Heart left ventricle (tissue), 16 donors: ENCODE measurements at places on chromosomes 7 and 10. TPM values are rescaled to one million over a fixed set of nuclear protein-coding genes. Genes with fewer than 3 reads are reported as not detected.
A peak's percentile ranks its signal among the peaks of the same experiment; 100 is the strongest.

NPY4R2 gene
- not detected for polyA plus RNA-seq

GRCh38 chr7:114956702-114957101 is 34.8 kb downstream of the MDFIC start:
- no peak for DNase-seq

CPA4 gene
- polyA plus RNA-seq: not detected

GRCh38 chr10:71238626-71239025 is 26.3 kb downstream of the UNC5B start:
- no peak for DNase-seq

DNA sequence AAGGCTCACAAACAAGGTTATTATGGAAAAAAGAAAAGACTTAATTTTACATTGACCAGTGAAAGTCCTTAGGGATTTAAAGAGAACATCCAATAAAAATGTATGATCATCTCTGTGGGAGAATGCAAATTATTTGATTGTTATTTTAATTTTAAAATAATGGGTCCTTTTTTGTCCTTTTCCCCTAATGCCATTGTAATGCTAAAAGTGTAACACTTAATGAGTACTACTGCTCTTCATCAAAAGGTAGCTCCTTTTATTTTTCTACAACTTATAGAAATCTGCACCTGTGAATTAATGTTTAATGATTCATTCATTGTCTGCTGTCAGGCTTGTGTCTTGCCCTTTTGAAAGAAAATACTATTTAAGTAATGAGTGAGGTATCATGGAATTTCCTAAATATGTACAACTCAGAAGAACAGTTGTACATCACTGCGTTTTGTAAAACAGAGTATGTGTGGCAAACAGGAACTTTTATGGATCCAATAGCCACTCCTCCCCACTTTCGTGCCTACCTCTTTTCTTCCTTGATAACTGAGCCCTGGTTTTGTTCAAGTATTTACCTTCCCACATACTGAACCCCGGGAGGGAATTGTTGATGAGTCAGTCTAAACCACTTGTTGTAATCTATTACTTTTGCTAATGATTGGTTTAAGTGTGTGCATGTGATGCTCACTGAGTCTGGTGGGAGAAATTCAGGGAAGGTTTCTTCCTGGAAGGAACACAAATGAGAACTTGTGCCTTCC is 19.9 kb upstream of the TRUB1 start:
- no peak for DNase-seq

GRCh38 chr10:77027141-77027540 is 610.5 kb downstream of the KCNMA1 start:
- DNase-seq: no peak

MEST gene
- 2.3 TPM for polyA plus RNA-seq

GRCh38 chr10:50561266-50561665 is 62.5 kb downstream of the SGMS1 start:
- DNase-seq: no peak

RPEL1 gene
- polyA plus RNA-seq: not detected

DNA sequence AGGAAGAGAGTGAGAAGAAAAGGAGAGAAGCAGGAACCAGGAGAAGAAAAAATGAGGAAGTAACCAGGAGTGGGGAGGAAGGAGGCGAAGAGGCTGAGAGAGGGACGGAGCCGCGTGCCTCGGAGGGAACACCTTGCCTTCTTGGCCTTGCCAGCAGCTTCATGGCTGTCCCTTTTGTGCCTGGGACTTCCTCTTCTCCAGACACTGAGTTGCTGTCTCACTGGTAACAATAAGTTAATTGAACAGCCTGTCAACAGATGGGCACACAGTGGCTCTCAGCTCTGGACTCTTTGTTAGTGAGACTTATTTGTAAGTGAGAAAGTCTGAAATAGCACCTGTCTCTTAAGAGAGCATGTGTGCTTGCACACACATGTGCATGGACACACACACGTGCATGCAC is 83.2 kb downstream of the GATA3 start:
- DNase-seq: no peak

DNA sequence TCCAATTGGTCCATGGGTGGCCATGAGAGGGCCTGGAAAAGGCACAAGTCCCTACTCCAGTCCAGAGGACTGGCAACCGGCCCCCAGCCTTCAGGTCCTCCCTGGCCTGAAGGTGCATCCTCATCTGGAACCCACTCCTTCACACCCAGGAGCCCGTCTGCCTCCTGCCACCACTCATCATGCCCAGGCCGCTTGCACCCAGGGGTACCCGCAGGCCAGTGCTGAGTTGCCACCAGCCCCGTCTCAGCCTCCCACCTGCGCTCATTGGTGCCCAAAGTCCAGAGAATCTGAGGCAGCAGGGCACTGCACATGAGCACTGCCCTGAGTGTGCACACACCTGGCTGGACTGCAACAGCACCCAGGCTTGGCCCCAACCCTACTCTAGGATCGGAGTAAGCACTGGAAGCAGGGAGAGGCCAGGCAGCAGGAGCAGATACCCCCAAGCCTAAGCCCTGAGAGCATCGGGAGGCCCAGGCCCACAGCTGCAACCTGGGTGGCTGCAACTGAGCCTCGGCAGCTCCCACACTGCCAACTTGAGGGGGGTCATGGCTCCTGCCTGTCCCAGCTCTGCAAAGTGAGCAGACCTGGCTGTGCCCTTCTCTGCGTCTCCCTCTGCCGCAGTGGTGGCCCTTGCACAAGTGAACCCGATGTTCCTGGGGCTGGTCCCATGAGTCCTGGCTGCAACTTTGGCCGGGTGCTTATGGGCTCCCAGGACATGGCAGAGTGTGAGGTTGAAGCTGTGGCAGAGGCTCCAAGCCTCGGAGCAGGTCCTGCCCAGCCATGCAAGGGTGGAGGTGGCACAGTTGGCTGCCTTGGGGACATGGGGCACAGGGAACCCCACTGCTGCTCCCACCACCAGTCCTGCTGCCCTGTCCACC is 44.3 kb downstream of the TCERG1L start:
- DNase-seq: no peak

DNA sequence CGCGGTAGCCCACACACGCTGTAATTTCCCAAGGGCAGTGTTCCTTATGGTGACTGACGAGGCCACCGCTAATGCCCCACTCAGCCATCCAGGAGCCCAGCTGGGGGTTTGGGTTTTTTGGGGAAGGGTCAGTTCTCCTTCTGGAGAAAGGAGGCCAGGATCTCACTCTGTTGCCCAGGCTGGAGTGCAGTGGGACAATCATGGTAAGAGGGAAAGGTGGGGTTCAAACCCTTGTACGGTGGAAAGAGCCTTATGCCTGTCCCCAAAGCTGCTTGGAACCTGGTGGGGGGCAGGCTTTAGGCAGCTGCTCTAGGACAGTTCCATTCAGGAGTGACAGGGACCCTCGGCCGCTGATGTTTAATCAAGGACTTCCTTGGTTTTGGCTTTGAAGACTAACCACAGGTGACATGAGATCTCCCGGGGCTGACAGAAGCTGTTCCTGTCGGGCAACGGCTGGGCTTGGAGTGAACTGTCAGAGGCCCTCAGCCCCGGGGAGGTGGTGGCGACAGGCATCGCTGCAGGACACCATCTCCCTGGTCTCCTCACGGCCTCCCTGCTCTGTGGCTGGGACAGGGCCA is 84.5 kb downstream of the CARD11 start:
- DNase-seq: no peak

- no peak for DNase-seq
These were observed 36.7 kb downstream of the NKX2-3 start for GRCh38 chr10:99569253-99569939.

HABP2 gene
- 0.30 TPM for polyA plus RNA-seq

GRCh38 chr7:1695800-1696454 is 25.9 kb downstream of the ELFN1 start:
- DNase-seq: peak; percentile 4

MYL10 gene
- polyA plus RNA-seq: not detected

AKR1C8 gene
- polyA plus RNA-seq: 0.46 TPM

GJD4 gene
- not detected for polyA plus RNA-seq

PNLIP gene
- not detected for polyA plus RNA-seq

KCNIP2 gene
- polyA plus RNA-seq: 262 TPM

UTF1 gene
- polyA plus RNA-seq: not detected

MARVELD1 gene
- polyA plus RNA-seq: 3.0 TPM

DNA sequence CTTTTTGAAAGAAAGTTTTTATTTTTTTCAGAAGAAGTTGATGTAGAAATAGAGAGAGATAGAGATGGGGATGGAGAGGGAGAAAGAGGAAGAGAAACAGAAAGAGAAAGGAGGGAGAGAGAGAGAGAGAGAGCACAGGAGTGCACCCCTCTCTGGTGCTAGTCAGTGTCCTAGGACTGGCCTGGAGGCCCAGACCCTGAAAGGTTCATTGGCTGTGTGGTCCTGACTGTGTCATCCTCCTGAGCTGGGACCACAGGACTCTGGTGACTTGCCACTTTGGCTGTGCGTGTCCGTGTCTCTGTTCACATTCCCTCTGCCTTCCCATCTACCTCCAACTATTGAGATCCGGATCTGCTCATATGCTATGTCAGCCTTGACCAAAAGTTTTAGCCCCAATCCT is 62.1 kb upstream of the SHH start:
- DNase-seq: no peak
